ENCODE measurements at places on chromosomes 13 and 19. TPM values are rescaled to one million over a fixed set of nuclear protein-coding genes. Genes with fewer than 3 reads are reported as not detected.

Gene DDX49
- total RNA-seq = 19.2 TPM

Gene CPT1C
- total RNA-seq = 2.2 TPM

Gene ATP7B
- total RNA-seq = 3.6 TPM

Gene THSD8
- 1.6 TPM for total RNA-seq

Gene TYROBP
- 28.3 TPM for total RNA-seq

Gene PRSS57
- total RNA-seq = not detected

Gene PPP1R12C
- 126 TPM for total RNA-seq

Gene ZNF610
- total RNA-seq = 3.0 TPM

Gene FAM124A
- total RNA-seq = 12.2 TPM

Gene FRY
- 137 TPM for total RNA-seq

Gene TNFSF11
- total RNA-seq = not detected

Gene MADCAM1
- total RNA-seq = 0.24 TPM

Gene RETN
- 0.48 TPM for total RNA-seq

Gene CGB3
- total RNA-seq = not detected

Gene ZNF558
- total RNA-seq = 8.5 TPM

- no peak for DNase-seq
Observed at GRCh38 chr13:67351909-67352308, 121.8 kb upstream of the PCDH9 start.

- no peak for DNase-seq
Observed at GRCh38 chr13:21359855-21360254, 99.2 kb downstream of the ZDHHC20 start.

- no peak for DNase-seq
Observed at GRCh38 chr19:1237754-1238368, at the start of gene CBARP. Gene CBARP (minus strand): TSS chr19:1238005. CDS start chr19:1236100, 1,905 bp downstream.

- no peak for DNase-seq
Observed at GRCh38 chr13:68509734-68510621, 1279.8 kb upstream of the PCDH9 start.

DNA sequence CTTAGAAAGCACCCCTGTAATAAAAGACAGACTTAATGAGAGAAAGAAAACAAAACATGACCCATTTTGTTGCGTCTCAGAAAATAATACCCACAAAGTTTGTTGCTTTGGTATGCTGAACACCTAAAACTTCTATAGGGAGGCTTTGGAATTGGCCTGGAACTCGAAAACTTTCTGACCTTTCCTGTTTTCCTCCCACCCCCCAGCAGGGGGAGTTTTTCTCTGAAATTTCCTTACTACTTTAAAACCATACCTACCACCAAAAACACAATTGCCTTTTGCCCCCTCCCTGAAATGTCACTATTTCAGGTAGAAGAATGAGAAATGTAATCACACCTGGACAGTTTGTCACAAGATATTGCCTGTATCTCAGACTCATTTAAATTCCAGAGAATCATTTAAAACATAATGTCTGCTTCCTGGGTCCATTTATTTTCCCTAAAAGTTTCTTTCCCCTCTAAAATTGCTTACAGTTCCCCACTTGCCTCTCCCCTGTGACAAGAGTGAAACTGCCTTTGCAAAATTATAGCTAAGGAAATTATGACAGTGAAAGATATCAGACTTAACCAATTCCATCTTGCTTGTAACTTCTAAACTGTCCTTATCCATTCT lies 2700.2 kb downstream of the PCDH9 start:
- no peak for DNase-seq

GRCh38 chr19:2613507-2614295 lies 88.8 kb downstream of the GNG7 start:
- DNase-seq = peak; percentile 68

GRCh38 chr19:8702350-8702749 lies 3.8 kb upstream of the ACTL9 start:
- no peak for DNase-seq

- DNase-seq = no peak
Observed at GRCh38 chr13:40672765-40673397, 6.4 kb upstream of the FOXO1 start.

GRCh38 chr19:51064534-51065220 lies at the start of gene KLK13:
Gene KLK13 (minus strand): TSS chr19:51065092. CDS start chr19:51065067, 25 bp downstream.
- DNase-seq = peak; percentile 49

GRCh38 chr13:50678464-50679162 lies 164.9 kb downstream of the DLEU7 start:
- no peak for DNase-seq

DNA sequence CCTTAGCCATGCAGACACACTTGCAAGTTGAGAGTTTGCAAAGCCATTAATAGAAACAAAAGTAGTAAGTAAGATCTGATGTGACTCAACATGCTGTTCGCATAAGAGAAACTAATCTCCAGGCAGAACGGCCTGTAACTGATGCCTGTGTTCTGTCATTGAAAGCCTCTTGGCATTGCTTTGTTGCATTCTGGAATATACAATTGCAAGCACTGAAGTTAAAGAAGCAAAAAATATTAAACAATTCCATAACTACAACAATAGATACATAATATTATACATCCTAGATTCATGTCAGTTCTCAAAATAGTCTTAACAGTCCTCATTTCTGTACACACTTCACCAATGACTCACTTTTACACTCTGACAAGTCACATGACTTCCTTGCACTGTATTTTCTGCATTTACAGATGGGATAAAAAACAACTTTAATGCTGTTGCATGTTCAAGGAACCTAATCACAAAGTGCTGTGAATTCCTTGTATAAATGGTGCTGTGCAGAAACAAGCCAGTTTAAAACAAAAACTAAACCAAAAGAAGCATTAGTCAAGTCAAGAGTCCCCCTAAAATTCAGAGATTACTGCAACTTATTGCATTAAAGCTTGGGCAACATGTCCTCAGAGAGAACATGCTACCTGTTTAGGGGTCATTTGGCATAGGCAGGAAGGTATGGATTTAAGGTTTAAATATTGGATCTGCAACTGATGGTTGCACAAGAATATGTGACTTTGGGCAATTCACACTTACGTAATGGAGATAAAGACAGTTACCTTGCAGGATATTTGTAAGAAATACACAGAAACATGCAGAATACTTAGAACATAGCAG lies 79.5 kb upstream of the SERP2 start:
- no peak for DNase-seq

GRCh38 chr19:39385629-39386411 lies 5.1 kb downstream of the PAF1 start:
- no peak for DNase-seq

DNA sequence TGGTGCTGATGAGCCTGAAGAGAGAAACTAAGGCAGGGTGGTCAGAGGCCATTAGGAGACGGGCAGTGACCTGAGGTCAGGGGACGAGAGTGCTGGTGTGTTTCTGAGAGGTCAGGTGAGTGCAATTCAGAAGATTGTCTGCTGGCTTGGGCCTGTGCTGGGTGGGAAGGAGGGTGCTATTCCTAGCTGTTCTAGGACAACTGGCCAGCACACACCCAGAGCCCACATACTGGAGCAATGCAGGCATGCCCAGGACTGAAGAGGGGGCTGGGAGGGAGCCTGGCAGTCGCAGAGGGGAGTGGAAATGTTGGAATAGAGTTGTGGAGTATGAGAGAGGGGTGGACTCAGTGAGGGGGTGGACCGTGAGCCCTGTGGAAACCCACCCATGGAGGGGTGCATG lies 16.5 kb downstream of the ARHGEF7 start:
- DNase-seq = no peak

DNA sequence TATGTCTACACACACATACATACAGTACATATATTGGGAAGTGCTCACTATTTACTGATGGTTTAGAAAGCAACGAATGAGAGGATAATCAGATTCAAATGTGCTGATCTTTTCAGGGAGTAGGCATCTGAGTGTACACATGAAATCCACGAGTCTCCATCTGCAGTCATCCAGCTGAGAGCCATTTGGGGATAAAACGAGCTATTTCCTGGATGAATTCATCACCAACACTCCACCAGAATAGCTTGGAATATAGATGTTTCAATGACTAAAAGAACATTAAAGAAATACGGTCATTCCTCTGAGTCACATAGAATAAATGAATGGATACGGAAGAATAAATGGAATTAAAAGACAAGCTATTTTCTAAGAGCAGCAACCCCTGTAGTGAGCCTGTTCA lies 721.6 kb upstream of the ARGLU1 start:
- no peak for DNase-seq

DNA sequence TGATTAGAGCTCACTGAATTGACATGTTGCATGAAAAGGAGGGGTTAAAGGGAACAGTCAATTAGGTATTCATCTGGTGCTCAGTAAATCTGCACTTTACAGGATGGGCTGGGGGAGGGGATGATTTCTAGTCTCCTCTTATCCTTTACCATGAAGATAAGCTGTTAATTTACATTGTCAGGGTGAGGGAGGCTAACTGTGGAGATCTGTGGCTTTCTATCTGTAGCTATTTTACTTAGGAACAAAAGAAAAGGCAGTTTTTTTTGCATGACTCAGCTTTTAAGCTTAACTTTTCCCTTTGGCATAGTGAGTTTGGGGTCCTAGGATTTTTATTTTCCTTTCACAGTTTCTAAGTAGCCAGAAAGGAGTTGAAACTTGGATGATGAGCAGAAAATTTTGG lies 253.3 kb downstream of the LMO7 start:
- DNase-seq = no peak

- DNase-seq = no peak
Observed at GRCh38 chr13:102702965-102703725, 8.3 kb upstream of the METTL21C start.

GRCh38 chr13:80399340-80400163 lies 58.6 kb upstream of the SPRY2 start:
- no peak for DNase-seq

DNA sequence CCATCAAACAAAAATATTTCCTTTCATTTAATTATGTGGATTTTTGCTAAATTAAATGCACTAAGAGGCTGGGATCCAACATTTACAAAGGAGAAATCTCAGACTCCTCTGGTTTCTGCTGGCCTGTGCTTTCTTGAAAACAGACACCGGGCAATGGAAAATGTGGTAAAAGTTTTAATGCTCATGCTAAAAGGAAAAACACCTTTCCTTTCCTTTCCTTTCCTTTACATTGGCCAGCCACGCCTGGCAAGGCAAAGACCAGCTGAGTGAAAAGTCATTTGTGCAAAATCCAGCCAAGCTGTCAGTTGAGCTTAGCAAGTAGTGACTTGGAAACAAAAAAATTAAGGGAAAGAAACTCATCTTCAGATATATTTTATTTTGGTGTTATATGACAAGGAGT lies 240.3 kb downstream of the LACC1 start:
- no peak for DNase-seq

DNA sequence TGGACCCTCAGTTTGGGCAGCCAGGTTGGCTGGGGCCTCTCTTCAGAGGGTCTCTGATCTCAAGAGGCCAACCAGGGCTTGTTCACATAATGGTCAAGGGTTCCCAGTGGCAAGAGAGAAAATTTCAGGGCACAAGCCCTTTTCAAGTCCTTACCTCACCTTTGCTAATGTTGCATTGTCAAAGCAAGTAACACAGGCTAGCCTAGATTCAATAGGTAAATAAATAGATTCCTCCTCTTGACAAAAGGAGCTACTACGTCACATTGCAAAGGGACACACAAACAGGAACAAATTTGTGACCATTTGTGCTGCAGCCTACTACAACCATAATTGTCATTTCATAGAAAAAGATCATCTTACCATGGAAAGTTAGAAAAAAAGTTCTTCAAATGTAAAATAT lies 33.9 kb upstream of the FRY start:
- DNase-seq = no peak

GRCh38 chr19:10315335-10316214 lies at the start of gene FDX2:
Gene FDX2 (minus strand): TSS chr19:10316015. CDS start chr19:10315996, 19 bp downstream.
- peak; percentile 95 for DNase-seq

DNA sequence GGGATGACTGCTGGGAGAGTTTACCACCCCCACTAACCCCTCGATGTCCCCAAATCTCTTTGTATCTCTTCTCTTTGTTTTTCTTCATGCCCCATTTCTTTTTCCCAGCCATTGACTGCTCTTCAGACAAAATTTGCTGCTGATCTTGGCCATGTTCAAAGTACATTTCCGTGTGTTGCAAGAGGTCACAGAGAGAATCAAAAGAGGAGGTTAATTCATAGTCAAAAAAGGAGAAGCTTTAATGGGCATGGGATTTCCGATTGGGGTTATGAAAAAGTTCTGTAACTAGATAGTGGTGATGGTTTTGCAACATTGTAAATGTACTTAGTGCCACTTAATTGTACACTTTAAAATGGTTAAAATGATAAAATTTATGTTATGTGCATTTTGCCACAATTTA lies 121.1 kb downstream of the FLT1 start:
- no peak for DNase-seq

DNA sequence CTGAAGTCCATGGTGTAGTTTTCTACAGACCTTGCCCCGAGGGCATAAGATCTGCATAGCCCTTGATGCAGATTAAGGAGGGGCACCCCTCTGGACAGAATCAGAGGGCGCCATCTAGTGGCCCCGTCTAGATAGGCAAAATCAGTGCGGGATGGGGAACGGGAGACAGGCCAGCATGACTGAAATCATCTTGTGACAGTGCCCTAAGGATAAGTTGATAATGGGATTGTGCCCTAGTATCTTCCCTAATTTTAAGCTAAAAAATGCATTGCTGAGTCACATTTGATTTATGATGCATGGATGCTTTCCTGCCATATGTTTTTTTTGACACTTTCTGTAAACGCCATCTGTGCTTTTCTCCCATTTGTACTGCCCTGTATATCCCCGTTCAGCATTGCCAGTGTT lies 19.0 kb upstream of the GPI start:
- peak; percentile 69 for DNase-seq

- DNase-seq = no peak
Observed at GRCh38 chr13:38824342-38824741, 137.5 kb downstream of the FREM2 start.

GRCh38 chr13:25171517-25172302 lies at the start of gene AMER2:
Gene AMER2 (minus strand): TSS chr13:25172288. CDS start chr13:25171619, 669 bp downstream.
- DNase-seq = peak; percentile 53

- DNase-seq = peak; percentile 82
Observed at GRCh38 chr19:43519436-43520088, 7.4 kb downstream of the ETHE1 start.

DNA sequence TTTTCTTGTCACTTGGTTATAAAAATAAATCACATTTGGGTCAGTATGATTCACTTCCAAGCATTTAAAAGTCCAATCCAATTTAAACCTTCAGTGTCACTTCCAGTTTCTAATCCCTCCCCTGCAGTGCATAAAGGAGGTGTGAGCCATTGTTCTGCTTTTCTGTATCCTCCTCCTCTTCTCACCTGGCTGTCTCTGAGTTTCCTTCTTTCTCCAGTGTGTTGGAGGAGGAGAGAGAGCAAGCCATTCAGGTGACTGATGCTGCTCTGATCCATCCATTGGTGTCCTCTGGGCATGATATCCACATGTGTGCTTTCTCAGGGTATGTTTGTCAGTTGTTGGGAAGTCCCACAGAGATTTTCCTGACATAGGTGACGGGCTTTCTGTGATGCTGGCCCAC lies 1.2 kb downstream of the NUDT15 start:
- no peak for DNase-seq

All from Right ventricle myocardium superior (tissue), 1 donor.